Gastrocnemius medialis (tissue), 4 donors: ENCODE measurements at places on chromosomes 4 and X. TPM values are rescaled to one million over a fixed set of nuclear protein-coding genes. Genes with fewer than 3 reads are reported as not detected.

Gene CLTRN
- total RNA-seq, result 0.26 TPM

Gene CLDN22
- total RNA-seq, result not detected

Gene ZNF711
- not detected for total RNA-seq

Gene MAGEC1
- not detected for total RNA-seq

Gene MAD2L1
- total RNA-seq, result 0.46 TPM

Gene LCORL
- 34.3 TPM for total RNA-seq

Gene DCAF4L1
- total RNA-seq, result 0.36 TPM

Gene ADH6
- not detected for total RNA-seq

Gene UGDH
- total RNA-seq, result 12.7 TPM

Gene HHIP
- total RNA-seq, result 0.70 TPM

Gene MGAT4D
- total RNA-seq, result not detected
